Muscle of leg (tissue), 16 donors: ENCODE measurements at places on chromosomes 3 and 15. TPM values are rescaled to one million over a fixed set of nuclear protein-coding genes. Genes with fewer than 3 reads are reported as not detected.
A peak's percentile ranks its signal among the peaks of the same experiment; 100 is the strongest.

GOLGA8K gene
- polyA plus RNA-seq, result 0.94 TPM

AADAC gene
- polyA plus RNA-seq, result 1.8 TPM

EBLN2 gene
- 1.3 TPM for polyA plus RNA-seq

PEX5L gene
- polyA plus RNA-seq, result 0.32 TPM

ZDHHC19 gene
- polyA plus RNA-seq, result 0.24 TPM

CLDN18 gene
- 0.51 TPM for polyA plus RNA-seq

CLDN16 gene
- polyA plus RNA-seq, result 0.08 TPM

IL17RD gene
- 20.0 TPM for polyA plus RNA-seq

CACNA2D2 gene
- 6.1 TPM for polyA plus RNA-seq

MYRIP gene
- polyA plus RNA-seq, result 1.2 TPM

SAMD7 gene
- not detected for polyA plus RNA-seq

GRCh38 chr3:76812649-76813242 lies 227.2 kb upstream of the ROBO2 start:
- DNase-seq, result no peak

- DNase-seq, result peak; percentile 85
Observed at GRCh38 chr15:101613130-101614000, 38.8 kb downstream of the TM2D3 start.

GRCh38 chr3:40800343-40800742 lies 275.6 kb downstream of the ZNF621 start:
- DNase-seq, result peak; percentile 82

DNA sequence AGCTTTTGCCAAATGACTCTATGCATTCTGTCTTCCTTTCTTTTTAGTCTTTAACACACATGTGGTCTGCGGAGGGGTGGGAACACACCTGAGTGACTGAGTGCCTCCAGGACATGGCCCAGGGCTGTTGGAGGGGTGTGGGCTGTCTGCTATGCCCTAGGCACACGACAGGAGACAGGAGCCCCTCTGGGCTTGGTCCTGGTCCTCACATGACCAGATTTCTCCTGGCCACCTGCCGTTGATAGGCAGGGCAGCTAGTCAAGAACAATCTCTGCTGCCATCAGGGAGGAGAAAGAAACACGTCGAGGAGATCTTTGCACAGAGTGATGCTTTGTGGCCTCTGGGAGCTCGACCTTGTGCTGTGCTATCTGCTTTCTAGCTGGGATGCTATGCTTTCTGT lies 176.6 kb downstream of the KLF13 start:
- DNase-seq, result no peak

DNA sequence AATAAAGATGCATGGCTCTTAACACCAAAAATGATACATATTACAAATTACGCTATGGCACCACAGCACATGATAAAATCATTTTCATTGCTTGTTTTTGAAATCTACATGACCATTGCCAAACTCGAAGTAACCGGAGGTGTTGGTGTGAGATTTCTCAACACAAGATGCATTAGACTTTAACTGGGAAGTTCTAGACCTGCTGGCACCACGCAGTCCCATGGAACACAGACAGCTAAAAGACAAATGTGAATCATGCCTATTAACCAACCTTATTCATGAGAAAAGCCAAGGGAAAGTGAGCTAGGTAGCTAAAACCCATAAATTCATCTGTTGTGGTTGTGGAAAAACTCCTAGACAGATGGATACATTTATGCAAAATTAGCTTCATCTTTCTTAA lies 595.4 kb downstream of the FOXP1 start:
- DNase-seq, result no peak

DNA sequence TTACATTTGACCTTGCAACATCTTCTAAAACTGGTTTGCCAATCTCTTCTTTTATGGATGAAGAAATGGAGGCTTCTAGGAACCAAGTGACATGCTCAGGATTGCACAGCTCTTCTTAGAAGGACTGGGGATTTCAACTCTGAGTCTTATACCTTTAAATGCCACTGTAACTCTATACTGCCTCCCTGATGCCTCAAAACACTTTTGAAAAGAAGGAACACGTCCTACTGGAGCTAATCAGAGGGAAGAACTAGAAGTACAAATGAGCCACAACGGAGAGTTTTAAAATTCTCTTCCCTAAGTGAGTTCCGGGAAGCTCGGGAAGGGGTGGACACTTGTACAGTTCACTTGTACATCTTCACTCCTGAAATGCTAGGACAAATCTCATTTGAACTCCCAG lies 949 bp upstream of the MITF start:
- DNase-seq, result peak; percentile 53

DNA sequence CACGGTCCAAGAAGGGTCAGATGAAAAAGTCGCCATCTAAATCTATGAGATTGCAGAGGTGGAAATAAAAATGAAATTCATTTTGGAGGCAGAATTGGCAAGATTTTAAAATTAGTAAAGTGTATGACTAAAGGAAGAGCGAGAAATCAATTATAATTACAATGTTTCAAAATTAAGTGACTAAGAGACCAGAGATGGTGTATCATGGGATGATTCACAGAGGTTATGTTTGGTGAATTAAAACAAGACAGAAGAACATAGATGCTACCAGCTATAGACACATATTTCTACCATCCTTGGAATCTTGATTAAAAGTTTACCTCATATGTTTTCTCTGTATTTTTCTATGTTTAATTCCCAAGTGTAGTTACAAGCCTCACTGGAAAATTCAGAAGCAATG lies 308.9 kb upstream of the DNAJC19 start:
- DNase-seq, result no peak

- DNase-seq, result no peak
Observed at GRCh38 chr15:98416222-98416855, 232.0 kb upstream of the IGF1R start.

- DNase-seq, result no peak
Observed at GRCh38 chr3:72379500-72380187, 468.6 kb downstream of the SHQ1 start.

GRCh38 chr3:71584394-71585011 lies 975 bp upstream of the FOXP1 start:
- DNase-seq, result peak; percentile 87

DNA sequence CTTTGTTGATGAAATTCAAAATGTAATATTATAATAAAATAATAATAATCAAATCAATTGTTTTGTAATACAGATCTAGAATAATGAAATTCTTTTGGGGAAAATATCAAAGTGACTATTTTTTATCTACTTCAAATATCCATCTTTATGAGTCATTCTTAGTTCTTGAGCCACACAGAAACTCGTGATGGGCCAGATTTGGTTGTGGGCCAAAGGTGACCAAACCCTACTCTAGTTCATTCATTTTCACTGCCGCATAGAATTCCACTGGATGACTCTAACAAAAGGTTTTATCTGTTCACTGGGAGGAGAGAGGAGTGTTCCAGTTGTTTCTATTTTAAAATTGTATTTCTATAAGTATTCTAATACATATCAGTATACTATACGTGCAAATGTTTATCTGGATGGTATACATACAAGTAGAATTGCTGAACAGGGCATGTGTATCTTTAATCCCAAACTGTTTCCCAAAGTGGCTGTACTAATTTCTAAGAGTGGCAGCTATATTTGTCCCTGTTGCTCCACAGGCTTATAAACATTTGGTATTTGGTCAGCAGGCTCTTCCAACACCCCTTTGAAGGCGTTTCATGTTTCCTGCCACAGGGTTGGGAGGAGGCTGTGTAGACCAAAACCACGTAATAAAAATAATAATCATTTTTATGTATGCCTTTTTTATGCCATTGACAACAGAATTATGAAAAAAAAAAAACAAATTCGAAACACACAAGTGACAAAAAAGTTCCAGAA lies 7.3 kb upstream of the RTP3 start:
- peak; percentile 23 for DNase-seq

GRCh38 chr3:125236331-125236903 lies 23.9 kb upstream of the SLC12A8 start:
- no peak for DNase-seq

GRCh38 chr3:30581067-30581585 lies 25.3 kb upstream of the TGFBR2 start:
- no peak for DNase-seq

DNA sequence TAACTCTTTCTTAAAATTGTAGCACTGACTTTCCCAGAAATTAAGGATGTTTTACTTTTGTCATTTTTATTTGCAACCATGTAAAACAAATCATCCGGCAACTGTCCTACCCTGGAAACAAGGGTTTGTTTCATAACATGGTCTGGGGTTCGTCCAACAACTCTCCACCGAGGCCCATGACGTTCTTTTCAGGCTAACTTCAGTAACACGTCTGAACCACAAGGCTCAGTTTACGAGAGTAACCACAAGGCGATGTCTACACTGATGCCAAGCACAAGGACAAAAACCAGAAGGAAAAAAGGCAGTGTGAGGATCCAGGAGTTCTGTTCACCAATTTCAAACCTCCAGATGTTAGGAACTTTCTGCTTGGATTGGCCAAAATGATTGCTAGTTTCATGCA lies 546.1 kb downstream of the NTRK3 start:
- DNase-seq, result peak; percentile 46

DNA sequence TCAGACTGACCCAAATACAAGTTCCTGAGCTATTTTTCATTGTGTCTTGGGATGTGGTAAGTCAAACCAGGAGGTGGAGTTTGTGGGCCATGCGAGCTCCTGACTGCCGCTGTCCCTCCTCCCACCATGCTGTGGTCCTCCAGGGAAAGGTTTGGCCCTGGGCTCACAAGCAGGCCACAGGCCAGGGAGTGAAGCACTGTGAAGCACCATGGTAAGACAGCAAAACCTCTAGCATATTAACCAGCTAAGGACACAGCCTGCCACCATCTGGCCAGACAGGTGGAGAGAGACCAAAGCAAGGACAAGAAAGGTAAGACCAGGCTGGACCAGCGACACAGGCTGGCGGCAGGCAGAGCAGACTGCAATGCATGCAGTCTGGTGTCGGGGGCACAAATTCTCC lies 15.3 kb downstream of the RAB43 start:
- peak; percentile 20 for DNase-seq

- no peak for DNase-seq
Observed at GRCh38 chr3:127034990-127035652, 52.2 kb downstream of the PLXNA1 start.

- no peak for DNase-seq
Observed at GRCh38 chr15:41852736-41853590, 14.3 kb downstream of the PLA2G4B start.

DNA sequence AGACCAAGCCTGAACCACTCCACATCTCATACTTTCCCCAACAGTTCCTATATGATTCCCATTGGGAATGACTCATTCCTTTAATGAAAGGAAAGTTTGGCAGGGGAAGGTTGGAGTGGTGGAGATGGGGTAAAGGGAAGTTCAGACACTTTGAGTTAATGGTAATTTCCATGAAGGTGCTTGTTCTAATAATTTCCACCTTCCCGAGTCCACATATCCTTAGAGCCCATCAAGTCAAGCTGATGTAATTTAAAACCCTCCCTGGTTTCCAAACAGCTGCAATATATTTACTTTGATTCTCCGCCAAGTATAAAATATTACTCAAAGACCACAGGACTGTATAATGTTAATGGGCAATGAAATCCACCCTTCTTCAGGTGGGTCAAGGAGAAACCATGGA lies 95.0 kb upstream of the GALNT15 start:
- DNase-seq, result peak; percentile 80

DNA sequence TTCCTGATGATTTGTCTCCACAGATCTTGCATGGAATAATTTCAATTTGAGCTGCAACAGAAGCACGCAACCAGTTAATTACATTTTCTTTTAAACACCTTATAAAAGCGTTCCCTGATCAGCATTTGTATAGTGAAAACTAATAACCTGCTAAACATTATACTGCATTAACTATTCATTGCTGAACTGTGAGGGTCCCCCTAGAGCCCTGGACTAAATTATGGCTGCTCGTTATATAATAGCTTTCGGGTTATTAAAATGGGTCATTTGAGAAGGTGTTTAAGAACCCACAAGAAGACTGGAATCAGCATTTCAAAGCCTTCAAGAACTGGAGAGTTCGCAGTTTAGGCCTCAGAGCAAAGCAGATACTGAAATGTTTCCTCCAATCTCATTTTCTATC lies 52.9 kb upstream of the ICE2 start:
- DNase-seq, result no peak

DNA sequence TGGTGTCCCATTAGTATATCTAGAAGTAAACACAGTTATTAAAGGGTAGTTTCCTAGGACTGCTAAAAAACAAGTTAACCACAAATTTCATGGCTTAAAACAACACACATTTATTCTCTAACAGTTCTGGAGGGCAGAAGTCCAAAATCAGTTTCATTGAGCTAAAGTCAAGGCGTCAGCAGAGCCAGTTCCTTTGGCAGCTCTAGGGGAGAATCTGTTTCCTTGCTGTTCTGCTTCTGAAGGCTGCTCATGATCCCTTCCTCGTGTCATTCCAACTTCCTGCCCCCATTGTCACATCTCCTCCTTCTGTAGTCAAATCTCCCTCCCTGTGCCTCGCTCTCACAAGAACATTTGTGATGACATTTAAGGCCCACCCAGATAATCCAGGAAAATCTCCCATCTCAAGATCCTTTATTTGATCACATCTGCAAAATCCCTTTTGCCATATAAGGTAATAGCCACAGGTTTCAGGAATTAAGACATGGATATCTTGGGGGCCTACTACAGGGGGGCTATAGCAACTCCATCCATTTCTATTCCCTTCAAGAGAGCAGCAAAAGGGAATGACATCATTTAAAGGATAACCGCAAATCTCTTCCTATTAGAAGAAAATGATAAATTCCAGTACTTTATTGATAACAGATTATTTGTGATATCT lies 50.1 kb downstream of the GPR176 start:
- DNase-seq, result peak; percentile 77

DNA sequence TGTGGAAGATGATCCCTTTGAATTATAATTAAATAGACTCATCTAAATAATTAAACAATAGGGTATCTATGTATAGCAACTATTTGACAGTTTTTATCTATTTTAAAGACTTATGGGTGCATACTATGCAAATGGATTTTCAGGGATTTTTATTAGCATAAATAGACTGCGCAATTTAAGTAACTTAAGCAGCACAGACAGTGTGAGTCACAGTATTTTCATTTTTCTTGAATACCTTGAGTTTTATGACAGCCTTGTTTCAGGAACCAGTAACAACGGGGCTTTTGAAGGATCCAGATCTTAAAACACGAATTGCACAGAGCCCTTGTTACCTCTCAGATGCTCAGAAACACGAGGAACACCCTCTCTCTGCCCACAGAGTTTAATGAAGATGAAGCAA lies 175.5 kb upstream of the CD96 start:
- no peak for DNase-seq

DNA sequence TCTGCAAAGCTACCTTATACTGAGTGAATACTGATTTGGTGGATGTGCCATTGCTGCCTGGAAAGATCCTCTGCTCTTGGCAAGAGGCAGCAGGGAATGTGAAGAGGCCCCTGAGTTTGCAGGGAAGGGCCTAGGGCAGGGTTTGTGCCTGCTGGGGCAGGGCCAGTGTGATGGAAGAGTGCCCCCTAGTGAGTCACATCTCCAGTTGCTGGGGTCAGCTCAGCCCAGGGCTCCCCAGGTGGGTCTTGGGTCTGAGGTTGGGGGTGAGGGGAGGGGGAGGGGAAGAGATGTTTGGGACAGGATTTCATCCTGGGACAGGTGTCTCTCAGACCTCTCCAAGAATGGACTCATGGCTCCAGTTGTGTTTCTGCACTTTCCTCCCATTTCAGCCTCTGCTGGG lies 4.1 kb upstream of the AMOTL2 start:
- peak; percentile 22 for DNase-seq
